ENCODE measurements at places on chromosomes 5 and 9.

GRCh38 chr5:1975898-1976765 lies 93.4 kb upstream of the IRX4 start:
- no peak for DNase-seq

GRCh38 chr9:135340726-135341475 lies 138.7 kb upstream of the PPP1R26 start:
- peak; percentile 20 for DNase-seq

- DNase-seq: no peak
These were observed 185.9 kb downstream of the KIAA0825 start for GRCh38 chr5:94432499-94432898.

- DNase-seq: no peak
These were observed at the start of gene HSDL2 for GRCh38 chr9:112380102-112380824. Gene HSDL2, plus strand, starts transcription at chr9:112380108. Its CDS starts 56 bp downstream, at chr9:112380164.

DNA sequence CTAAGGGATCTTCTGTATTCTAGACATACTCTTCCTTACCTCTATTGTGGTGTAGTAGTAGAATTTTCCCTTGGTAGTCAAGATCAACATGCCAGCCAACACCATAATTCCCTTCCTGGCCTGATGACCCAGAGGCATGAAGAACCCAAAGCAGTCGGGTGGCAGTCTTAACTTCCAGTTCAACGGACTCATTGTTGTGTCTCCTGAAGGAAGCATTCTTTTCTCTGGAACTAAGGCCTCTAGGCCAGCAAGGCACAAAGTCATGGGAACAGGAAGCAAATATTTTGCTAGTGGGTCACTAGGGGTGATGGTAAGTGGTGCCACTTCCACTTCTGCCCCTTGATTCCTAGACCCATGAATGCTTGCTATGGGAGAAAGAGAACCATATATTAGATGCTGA lies 55.2 kb upstream of the DAPK1 start:
- no peak for DNase-seq

GRCh38 chr9:105405514-105406131 lies 42.2 kb upstream of the FSD1L start:
- no peak for DNase-seq

DNA sequence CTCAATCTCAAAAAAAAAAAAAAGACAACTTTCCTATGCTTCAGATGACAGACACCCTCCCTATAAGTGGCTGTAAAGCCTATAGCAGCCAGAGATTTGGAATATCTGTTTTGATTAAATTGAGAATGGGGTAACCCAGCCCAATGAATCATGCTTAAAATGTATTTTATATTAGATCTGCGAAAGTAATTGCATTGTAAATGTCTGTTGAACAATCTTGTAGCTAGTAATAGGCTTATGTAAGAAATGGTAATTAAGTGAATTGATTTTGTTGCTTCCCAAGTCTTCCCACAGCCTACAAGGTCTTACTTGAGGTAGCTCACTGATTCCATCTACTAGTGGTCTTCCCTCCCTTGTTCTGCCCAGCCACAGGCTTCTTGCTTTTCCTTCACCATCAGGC lies 590.7 kb downstream of the ACTL7B start:
- DNase-seq: no peak

- DNase-seq: no peak
These were observed 117.1 kb upstream of the CHD1 start for GRCh38 chr5:99045871-99046270.

- DNase-seq: peak; percentile 33
These were observed 60.7 kb downstream of the MAT2B start for GRCh38 chr5:163565931-163566608.

- no peak for DNase-seq
These were observed 347.4 kb downstream of the SH3GL2 start for GRCh38 chr9:17926246-17926645.

DNA sequence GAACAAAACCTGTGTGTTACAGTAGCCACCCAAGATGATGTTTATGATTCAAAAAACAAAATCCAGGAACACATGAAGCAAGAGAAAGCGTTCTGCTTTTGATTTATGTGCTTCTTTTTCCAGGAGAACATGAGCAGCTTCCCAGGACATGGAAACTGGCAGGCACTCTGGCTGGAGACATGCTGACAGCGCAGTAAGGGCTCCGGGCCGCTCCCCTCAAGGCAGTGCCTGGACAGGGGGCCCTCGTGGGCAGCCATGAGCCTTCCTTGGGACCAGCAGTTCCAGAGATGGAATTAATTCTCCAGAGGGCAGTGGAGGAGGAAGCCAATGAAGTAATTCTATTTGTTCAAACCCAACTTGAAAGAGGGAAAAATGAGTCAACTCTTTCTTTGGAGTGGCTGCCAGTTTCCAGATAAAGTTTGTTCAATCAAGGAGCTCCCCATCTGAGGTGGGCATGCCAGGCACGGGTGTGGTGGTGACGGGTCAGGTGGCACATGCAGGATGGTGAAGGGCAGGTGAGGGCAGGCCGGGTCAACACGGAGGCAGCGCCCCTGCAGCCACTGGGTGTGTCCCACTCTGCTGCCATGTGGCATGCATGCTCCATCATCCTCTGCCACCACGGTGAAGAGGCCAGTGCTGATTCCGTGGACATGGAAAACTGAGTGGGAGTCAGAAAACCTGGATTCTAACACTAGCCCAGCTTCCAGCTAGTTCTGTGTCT lies 83.8 kb downstream of the OTULIN start:
- DNase-seq: peak; percentile 62

GRCh38 chr5:1380011-1380817 lies 35.3 kb upstream of the CLPTM1L start:
- DNase-seq: no peak

- no peak for DNase-seq
These were observed 36.6 kb downstream of the TTLL11 start for GRCh38 chr9:122056484-122056883.

DNA sequence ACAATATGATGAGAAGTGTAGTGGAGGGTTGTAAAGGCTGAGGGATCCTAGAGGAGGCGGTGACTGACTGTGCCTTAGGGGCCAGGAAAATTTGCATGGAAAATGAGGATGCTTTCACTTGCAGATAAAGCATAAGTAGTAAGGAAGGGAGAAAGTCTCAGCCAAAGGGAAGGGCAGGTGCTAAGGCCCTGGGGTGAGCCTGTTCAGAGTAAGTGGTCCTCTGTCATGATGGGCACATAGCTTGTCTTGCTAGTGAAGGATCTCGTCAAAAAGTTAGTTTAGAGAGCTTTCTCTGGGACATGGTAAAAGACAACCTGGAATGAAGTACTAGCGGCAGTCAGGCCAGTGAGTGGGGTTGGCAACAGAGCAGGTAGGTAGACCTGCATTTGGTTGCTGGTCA lies 75.4 kb upstream of the CPLX2 start:
- no peak for DNase-seq

- no peak for DNase-seq
These were observed 101.3 kb downstream of the FBXL7 start for GRCh38 chr5:15601274-15601673.

- peak; percentile 56 for DNase-seq
These were observed 159.4 kb downstream of the ARHGAP26 start for GRCh38 chr5:142929587-142929986.

- no peak for DNase-seq
These were observed 142.2 kb downstream of the DCP2 start for GRCh38 chr5:113118765-113119164.

GRCh38 chr9:99931155-99931840 lies 24.8 kb downstream of the STX17 start:
- no peak for DNase-seq

DNA sequence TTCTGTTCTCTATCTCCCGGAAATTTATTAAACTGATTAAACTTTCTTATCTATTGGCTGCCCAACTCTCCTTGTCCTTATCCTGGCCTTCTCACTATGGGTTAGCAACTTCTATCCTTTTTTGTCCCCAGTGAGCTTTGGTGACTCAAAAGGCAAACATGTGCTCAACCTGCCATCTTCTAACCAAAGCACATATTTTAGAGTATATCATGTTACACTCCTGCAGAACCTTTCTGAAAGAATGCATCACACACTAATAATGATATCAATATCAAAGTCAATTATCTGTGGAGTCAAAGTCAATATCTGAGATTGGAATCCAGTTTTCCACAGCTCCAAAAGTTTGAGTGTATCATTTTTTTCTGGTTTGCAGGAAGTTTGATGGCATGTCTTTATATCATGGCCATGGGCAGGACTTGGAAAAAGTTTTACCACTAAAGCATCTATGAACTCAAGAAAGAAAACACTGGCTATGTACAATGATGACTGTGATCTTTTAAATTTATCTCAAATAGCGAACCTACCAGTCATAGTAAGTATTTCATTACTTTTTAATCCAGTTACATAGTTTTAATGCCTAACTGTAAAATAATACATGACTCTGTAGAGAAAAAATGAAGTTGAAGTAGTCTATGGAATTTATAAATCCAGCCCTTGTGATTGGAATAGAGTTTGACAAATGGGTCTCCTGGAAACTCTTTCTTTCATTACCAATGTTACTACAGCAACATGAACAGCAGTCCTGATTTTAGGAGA lies 166.8 kb downstream of the DROSHA start:
- no peak for DNase-seq

- DNase-seq: no peak
These were observed 26.0 kb upstream of the SEMA4D start for GRCh38 chr9:89523948-89524347.

DNA sequence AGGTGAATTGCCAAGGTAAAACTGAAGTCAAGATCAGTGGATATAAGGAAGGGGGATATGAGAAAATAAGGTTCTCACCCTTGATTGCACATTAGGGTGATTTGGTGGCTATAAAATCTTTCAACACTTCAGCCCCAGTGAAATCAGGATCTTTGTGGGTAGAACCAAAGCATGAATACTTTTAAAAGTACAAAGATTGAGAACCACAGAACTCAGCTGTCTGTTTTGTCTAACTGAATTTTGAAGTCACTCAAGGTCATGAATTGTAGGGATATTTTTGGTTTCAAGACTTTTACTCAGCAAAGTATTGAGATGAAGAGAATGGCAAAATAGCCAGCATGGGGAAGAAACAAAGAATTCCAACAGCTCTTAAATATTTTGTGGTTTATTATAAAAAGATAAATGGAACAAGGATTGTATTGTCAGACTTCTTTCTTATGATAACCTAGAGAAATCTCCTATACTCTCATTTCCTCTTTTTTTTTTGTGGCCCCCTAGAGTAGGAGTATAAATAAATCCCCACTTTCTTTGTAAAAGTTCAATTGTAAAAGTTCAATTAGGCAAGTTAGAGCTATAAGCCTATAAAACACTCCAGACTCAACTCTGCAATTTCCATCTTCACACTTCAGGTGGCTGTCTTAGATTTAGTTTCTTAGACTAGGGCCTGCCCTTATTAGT lies 272.9 kb downstream of the PDE4D start:
- no peak for DNase-seq

DNA sequence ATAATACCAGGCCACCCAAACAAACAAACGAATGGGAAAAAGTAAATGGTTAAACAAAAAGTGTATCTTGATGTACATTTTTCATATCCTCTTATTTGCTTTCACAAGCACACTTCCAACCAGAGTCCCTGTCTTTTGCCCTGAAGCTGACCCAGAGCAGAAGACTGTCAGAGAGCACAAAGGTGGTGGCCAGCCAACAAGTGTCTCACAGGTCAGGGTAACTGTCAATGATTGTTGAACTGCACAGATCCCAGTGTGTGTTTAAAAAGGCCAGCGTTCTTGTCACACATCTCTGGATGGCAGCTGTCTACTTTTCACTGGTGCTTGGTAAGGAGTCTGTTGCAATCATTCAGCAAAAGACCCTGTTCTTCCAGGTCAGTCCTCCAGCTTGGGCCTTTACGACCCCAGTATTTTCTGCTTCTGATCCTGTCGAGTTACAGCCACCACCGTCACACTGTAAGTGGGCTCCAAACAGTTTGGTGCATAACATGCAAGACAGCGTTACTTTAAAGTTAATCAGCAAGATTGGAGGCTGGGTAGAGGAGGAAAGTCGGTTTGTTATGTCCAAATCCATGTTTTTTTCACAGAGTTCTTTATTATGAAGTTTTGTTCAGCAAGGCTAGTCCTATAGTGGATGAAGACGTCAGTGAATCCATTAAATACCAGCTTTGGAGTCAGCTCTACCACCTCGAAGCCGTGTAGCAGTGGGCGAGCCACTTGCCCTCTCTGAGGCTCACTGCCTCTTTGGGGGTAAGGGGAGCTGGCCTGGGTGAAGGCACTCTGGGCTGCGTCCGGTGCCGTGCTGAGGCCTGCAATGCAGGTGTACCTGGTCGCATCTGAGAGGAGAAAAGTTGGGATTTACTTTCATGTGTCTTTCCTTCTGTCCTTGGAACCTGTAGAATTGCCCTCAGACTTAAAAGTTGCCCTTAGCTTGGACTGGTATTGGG lies 265.7 kb downstream of the AOPEP start:
- no peak for DNase-seq

- no peak for DNase-seq
These were observed 8.3 kb downstream of the BHMT2 start for GRCh38 chr5:79077680-79078365.

GRCh38 chr5:152221721-152222629 lies 183.1 kb downstream of the NMUR2 start:
- no peak for DNase-seq

DNA sequence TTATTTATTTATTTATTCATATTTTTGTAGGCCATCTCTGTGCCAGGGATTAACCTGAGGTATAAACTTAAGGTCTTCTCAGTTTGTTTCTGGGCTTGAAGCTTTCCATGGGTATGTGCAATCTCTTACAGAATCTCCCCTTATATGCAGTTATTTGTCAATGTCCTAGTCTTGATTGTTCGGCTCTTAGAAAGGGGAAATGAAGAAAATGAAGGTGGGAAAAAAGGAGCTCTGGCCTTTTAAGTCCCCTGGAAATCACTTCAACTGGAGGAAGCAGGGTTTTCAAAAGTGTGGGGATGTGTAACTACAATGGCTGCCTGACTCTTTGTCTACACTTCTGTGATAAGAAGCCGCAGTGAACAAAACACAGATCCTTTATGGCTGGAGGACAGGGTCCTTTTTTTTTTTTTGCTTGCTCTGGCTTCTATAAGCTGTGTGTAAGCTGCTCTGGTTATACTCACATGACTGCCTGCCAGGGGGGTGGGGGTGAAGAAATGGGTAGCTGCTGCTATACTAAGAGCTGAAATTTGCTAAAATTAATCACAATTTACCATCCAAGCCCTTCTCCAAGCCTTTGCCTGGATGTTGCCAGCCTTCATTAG lies 33.7 kb downstream of the CENPP start:
- DNase-seq: peak; percentile 77

DNA sequence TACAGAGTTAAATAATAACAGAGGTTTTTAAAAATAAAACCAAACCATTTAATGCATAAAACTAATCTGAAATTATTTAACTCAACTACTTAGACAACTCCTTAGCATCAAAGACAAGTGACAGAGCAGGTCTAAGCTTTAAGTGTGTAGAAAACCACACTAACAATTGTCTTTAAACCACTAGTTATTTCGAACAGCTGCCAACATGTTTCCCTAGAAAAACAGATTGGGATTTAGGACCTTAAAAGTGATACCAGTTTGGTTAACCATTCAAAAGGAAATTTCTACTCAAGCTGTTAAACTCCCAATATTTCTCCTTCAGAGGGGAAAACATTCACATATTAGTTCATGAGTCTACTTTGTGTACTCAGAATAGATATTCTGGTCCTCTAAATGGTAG lies 208.7 kb downstream of the BNC2 start:
- DNase-seq: no peak

DNA sequence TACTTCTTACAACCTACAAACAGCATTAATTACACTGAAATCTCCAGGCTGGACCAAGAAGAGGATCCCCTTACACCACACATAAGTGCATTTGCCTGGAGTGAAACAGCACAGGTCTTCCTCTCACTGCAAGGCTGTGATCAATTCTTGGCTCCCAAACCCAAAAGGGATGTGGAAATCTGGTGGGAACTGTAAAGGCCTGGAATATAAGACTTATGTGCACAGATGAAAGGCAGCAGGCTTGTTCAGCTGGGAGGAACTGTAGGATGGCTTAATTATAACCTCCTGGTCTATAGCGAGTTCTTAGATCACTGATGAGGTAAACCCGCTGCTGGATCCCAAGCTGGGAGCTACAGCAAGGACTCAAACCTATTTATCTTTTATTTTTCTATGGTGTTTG lies 182.9 kb upstream of the TNC start:
- DNase-seq: peak; percentile 53
